NCI-H446 (cell line): ENCODE measurements at places on chromosomes 3 and 15.

- no peak for DNase-seq
These were observed 355.5 kb upstream of the SUCLG2 start for GRCh38 chr3:68009900-68010299.

DNA sequence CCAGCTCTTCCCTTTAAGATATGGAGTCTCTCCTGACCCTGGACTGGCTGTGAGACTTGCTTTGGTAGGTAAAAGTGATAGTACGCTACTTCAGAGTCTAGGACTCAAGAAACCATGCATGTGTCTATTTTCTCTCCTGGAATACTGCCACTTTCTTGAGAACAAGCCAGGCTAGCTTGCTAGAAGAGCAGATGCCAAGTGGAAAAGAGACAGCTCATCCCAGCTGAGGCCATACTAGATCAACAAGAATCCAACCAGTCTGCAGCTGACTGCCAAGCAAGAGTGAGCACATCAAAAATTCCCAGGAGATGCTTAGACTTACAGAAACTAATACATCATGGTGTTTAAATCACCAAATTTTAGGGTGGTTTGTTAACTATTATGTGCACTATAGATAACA lies 208.3 kb upstream of the RBMS3 start:
- peak; percentile 85 for DNase-seq

- DNase-seq, result no peak
These were observed 137.8 kb downstream of the KLF13 start for GRCh38 chr15:31464216-31465082.

DNA sequence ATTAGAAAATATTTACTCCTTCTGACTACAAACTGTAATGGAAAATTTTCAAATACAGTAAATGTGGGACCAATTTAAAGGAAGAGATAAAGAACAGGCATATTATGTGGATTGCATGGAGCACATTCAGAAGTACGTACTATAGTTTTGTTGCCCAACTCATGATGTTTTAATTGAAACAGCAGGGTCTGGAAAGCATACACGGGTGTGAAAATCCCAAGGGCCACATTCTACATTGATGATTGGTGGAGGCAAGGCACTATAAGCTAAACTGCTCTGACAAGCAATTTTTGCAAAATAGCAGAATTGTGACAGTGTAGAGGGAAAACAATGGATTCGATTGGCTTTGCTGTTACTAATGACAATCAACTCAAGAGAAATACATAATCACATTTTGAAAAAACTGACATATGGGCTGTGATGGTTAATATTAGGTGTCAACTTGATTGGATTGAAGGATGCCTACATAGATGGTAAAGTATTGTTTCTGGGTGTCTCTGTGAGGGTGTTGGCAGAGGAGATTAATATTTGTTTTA lies 458.6 kb downstream of the PYDC2 start:
- no peak for DNase-seq

GRCh38 chr3:7207125-7207524 lies 346.2 kb downstream of the GRM7 start:
- no peak for DNase-seq

GRCh38 chr3:194134231-194134756 lies 1.7 kb upstream of the HES1 start:
- peak; percentile 44 for DNase-seq

DNA sequence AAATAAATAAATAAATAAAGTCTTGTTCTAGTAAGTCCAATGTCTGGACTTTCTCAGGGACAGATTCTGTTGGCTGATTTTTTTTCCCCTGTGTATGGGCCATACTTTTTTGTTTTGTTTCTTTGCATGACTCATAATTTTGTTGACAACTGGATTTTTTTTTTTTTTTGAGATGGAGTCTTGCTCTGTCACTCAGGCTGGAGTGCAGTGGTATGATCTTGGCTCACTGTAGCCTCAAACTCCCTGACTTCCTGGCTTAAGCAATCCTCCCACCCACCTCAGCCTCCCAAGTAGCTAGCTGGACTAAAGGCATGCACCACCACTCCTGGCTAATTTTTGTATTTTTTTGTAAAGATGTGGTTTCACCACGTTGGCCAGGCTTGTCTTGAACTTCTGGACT lies 38.9 kb downstream of the TICRR start:
- DNase-seq, result no peak

DNA sequence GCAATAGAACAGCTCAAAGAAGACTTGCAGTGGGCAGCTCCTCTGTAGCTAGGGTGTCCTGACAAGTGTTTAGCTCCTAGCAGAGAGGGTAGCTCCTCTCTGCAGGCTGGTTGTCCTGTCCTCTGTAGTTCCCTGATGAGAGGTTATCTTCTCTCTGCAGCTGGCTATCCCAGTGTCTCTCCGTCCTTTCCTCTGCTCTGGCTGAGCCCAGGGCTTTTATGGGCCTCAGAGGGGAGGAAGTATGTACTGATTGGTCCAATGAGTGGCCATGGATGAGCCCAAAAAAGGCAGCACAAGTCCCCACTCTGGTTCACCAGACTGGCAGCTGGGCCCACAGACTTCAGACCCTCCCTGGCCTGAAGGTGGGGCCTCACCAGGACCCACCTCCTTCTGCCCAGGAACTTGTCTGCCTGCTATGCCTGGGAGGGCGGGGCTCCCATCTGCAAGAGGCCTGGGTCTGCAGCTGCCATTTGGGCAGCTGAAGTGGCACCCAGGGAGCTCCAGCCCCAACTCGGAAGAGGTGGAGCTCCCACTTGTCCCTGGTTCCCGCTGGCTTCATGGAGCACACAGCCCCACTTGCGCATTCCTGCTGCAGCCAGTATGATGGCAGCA lies 27.2 kb upstream of the MEX3B start:
- DNase-seq, result no peak

GRCh38 chr3:70582803-70583202 lies 270.4 kb upstream of the MDFIC2 start:
- DNase-seq, result no peak

GRCh38 chr3:45412763-45413162 lies 24.4 kb downstream of the LARS2 start:
- peak; percentile 9 for DNase-seq

- no peak for DNase-seq
These were observed 285.2 kb upstream of the MME start for GRCh38 chr3:154794814-154795445.

GRCh38 chr15:60370105-60370868 lies 27.5 kb downstream of the ANXA2 start:
- no peak for DNase-seq

- DNase-seq, result no peak
These were observed 344.9 kb upstream of the TPM1 start for GRCh38 chr15:62697636-62698035.

- no peak for DNase-seq
These were observed 55.6 kb upstream of the ABHD10 start for GRCh38 chr3:111923095-111923771.
